CD4-positive, alpha-beta memory T cell (primary cell): ENCODE measurements at places on chromosomes 3 and 15. TPM values are rescaled to one million over a fixed set of nuclear protein-coding genes. Genes with fewer than 3 reads are reported as not detected.

The STX19 gene
- polyA plus RNA-seq: not detected

The TMEM158 gene
- not detected for polyA plus RNA-seq

The CLRN1 gene
- not detected for polyA plus RNA-seq

The GOLGA6L25 gene
- not detected for polyA plus RNA-seq

The TM4SF1 gene
- polyA plus RNA-seq: not detected

The ZBTB47 gene
- not detected for polyA plus RNA-seq

The CP gene
- polyA plus RNA-seq: not detected
